ENCODE measurements at places on chromosomes 7 and 10.

DNA sequence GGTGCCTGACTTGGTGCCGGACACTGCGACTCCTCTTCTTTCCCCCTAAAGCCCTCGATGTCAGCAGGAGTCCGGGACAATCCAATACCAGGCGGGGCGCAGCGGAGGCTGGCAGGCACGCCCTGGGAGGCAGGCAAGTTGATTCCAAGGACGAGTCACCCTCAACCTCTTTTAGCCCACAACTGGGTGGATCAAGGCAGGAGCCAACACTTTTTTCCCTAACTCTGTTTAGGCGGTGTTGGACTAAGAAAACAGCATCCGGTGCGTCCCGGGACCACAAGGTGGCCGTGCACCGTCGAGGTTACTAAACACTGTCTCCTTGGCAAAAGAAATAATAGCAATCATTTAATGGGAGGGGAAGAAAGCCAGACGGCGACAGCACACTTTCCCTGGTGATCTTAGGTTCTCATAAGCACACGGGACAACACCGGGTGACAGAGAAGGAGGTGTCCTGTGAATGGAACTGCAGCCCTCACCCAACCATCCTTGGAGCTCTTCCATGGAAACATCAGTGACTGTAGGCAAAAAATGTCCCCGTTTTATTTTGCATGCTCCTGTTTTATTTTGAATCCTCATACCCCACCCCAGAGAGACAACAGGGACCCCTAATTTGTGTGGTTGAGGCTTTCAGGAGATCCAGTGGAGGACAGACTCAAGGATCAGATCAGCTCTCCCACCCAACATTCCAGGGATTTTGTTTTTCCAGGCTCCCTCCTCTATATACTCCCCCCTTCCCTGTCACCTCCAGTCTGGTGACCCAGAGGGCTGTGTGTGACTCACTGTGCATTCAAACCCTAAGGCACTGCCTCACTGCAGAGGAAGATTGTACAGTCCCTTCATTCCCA lies 1.3 kb upstream of the CALCR start:
- no peak for DNase-seq

- no peak for DNase-seq
Observed at GRCh38 chr10:120963594-120964220, 112.5 kb downstream of the WDR11 start.

DNA sequence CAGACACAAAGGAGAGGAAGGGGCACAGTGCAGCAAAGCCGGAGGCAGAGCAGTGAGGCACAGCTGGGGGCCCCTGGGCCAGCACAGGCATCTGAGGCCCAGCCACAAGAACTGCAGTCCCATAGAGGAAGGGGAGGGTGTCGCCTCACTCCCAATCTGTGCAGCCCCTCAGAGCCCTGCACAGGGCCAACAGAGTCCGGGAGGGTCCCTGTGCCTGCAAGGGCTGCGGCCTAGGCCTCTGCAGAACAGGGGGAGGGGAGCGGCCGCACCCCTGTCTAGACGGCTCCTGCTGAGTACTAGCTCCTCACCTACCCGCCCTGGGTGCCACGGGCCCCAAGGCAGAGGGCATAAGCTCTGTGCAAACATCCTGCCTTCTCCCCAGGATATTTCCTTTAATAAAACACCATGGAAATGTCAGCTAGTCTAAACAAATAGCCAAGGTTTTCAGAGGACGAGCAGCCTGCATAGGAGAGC lies 32.4 kb upstream of the RET start:
- no peak for DNase-seq

DNA sequence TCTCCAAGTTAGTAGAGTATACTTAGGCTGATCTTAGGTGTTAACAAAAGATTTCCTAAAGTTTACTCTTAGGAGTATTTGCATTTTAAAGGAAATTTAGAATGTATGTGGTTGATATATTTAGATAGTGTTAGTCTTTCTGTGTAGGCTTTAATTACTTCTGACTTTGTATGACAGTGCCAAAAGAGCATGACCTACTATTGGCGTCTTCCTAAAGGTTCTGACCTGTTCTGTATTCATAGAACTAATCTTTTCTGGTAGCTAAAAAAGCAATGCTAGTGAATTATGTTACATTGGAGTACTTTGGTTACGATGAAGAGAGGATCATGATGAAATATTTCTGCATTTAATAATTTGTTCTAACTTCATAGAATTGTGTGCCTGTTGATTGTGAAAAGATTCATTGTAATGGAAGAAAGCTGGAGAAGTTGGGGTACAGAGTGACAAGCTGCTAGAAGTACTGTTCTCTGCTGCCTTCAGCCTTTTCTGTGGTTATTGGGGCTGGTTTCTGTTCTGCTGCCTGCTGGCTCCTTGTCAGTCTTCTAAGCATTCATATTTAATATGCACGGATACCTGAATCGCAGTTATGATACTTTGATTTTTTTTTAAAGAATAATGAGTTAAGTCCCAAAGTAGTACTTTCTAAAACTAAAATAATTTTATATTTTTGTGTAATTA lies 13.2 kb downstream of the WAC start:
- no peak for DNase-seq

GRCh38 chr10:60846173-60846572 lies 67.9 kb downstream of the CDK1 start:
- DNase-seq = no peak

DNA sequence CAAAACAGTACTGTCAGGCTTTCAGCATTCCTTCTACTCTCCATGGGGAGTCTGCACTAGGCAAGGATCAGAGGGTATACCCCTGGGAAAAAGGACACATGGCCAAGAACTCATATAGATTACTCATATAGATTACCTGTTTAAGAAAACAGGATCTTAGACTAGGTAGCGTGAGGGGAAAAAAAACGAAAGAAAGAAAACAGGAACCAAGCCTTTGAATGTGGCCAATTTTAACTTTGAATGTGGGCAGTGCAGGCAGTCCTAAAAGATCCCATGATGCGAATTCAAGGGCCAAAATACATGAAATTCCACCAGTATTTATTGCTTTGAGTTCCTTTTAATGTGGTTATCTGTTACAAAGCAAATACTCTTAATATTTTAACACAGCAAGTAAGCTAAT lies 108.6 kb upstream of the TAC1 start:
- no peak for DNase-seq

DNA sequence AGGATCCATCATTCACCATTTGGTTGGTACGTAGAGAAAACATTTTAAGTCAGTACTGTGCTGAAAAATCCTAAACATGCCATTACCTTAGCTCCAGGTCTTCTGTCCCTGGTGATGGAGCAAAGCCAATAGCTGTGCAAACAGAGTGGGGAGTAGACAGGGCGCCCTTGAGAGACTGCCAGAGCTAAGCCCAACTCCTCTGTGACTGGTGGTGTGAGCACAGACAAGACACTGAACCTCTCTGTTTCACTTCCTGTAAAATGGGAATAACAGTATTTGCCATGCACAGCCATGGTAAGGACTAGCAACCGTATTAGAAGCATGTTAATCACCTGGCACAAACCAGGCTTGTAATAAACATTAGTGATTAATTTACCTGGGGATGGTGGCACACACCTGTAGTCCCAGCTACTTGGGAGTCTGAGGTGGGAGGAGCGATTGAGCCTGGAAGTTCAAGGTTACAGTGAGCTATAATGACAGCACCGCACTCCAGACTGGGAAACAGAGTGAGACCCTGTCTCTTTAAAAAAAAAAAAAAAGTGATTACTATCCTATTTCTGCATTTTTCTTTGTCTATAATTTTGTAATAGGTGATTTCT lies 28.7 kb downstream of the LYZL1 start:
- no peak for DNase-seq

Data from epithelial cell of prostate (primary cell).